NCI-H146 (cell line): ENCODE measurements at places on chromosomes 12 and 14.

DNA sequence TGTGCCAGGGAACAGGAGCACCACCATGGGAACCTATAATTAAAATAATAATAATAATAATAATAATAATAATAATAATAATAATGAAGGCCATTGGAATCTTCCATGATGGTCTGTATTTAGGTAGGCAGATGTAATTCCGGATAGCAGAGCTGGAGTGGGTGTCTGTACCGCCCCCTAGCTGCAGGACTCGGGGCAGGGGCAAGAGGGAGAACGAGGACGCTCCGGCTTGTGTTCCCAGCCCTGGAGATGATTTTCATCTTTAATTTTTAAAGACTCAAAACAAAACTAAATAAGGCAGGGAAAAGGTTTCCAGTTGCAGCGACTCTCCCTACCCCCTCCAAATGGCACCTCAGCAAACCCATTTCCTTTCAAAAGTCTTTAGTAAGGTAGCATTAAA lies 501.1 kb downstream of the VRK1 start:
- DNase-seq, result no peak

DNA sequence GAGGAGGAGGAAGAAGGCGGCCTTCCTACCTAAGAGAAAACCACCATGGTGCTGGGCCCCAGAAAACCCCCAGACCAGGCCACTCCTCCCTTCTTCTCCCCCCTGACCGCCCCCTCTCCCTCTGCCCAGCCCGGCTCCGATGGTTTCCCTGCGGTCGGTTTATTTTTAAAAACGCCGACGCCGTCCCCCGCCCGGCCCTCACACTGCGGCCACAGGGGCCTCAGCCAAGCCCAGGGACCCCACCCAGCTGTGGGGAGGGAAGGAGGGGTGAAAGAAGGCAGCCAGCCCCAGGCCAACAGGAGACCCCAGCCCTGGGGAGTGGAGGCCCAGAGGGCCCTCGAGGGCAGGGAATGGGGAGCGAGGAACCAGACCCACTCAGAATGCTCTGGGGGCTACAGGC lies 3.4 kb downstream of the SP7 start:
- DNase-seq, result no peak

GRCh38 chr12:76549131-76549530 lies 10.4 kb downstream of the OSBPL8 start:
- no peak for DNase-seq

- no peak for DNase-seq
These were observed 98.9 kb downstream of the RBM19 start for GRCh38 chr12:113867258-113867657.

DNA sequence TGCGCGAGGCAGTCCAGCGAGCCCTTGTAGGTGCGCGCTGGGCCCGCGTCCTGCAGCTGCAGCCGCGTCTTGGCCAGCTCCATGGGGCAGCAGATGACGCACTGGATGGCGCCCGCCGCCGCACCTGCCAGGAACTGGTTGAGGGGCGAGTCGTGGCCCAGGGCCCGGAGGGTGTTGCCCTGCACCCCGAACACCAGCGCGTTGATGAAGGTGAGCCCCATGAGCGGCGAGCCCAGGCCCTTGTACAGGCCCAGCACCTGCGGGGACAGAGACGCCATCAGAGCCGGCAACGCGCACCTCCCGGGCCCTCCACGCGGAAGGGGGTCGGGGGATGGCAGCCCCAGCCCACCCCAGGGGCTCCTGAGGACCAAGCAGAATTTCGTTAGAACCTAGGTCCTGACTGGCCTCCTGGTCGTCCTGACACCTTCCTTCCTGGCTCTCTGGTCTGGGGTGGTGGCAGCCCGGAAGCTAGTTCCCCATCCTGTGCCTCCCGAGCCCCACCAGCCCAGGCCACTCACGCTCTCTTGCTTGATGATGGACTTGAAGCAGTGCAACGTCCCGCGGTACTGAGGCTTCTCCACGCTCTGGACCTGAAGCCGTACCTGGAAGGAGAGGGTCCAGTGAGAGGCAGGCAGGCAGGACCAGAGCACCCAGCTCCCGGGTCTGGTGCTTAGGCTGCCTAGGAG lies 13.3 kb downstream of the SLC25A29 start:
- no peak for DNase-seq

DNA sequence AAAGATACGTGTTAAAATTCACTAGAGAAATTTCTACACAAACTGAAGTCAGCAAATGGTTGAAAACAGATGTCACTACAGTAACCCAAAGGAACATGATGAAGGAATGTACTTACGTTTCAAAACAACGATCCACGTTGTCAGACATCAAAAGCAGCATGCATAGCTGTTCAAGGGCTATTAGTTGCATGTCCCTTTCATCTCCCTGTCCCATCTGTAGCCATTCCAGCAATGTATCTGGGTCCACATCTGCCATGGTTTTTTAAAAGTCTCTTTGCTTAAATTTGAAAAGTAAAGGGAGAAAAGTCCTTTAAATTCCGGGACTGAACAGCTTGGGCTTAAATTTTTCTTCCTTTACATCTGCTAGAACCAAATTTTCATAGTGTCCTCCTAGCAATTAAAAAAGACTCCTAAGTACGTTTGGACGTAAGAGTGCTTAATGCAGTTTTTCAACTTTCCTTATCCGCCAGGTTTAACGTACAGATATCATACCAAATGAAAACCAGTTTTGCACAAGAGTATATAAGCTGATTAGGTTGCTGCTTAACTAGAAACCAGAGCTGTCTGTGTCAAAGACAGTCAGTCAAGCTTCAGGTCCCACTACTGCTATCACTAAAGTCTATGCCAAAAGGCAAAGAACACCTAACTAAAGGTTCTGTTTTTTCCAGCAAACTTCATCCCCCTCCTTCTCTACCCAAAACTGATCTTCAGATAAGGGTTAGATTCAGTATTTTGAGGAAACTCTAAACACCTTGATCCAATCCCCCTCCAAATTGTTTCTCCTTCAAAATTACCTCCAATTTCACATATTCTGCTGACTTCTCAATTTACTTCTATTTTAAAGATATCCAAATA lies 1.7 kb downstream of the HECTD1 start:
- DNase-seq, result no peak

DNA sequence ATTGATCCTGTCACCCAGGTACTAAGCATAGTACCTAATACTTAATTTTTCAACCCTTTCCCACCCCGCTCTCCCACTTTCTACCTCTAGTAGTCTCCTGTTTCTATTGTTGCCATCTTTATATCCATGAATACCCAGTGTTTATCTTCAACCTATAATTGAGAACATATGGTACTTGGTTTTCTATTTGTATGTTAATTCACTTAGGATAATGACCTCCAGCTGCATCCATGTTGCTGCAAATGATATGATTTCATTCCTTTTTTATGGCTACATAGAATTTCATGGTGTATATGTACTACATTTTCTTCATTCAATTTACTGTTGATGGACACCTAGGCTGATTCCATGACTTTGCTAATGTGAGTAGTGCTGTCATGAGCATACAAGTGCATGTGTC lies 547.3 kb upstream of the NOVA1 start:
- no peak for DNase-seq

GRCh38 chr12:14772946-14773345 lies 30.3 kb downstream of the WBP11 start:
- DNase-seq, result no peak
